Activated CD4-positive, alpha-beta T cell treated with anti-CD3 and anti-CD28 coated beads for 36 hours (primary cell): ENCODE measurements at places on chromosomes 3 and 15. TPM values are rescaled to one million over a fixed set of nuclear protein-coding genes. Genes with fewer than 3 reads are reported as not detected.

GRCh38 chr3:157300094-157300493 is 136.6 kb upstream of the PTX3 start:
- H3K4me1 ChIP-seq, result no peaks in the 10 kb centered on the region
- no peaks in the 10 kb centered on the region for H3K36me3 ChIP-seq
- H3K27ac ChIP-seq, result no peak overlapping the region
- DNase-seq, result no peak
- no peak overlapping the region for H3K4me3 ChIP-seq

DNA sequence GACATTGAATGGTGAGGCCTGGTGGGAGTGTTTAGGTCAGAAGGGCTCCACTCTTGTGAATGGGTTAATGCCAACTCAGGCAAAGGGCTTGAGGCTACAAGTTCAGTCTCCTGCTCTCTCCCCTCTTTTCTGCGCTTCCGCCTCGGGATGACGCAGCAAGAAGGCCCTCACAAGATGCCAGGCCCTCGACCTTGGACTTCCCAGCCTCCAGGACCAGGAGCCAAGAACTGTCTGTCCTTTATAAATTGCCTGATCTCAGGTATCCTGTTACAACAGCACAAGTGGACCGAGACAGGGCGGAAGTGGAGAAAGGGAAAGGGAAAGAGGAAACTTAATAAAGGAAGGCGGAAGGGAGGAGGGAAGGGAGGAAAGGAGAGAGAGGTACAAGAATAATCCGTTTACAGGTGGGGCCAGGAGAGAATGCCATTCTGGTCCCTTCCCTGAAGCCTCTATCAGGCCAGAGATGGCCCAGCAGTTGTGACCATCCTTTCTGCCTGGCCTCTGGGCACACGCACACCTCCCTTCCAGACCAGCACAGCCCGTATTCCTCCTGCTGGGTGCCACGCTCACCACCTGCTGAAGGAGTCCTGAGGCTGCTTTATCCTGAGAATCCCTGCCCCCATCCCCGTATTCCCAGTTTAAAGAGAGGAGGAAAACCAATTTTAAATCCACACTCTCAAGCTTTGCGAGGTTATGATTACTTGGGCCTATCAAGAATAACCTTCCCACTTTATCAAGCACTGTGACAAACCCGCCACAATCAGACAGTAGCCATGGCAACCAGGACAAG is 64.2 kb downstream of the OXNAD1 start:
- no peak for DNase-seq
- no peak overlapping the region for H3K27ac ChIP-seq
- no peaks in the 10 kb centered on the region for H3K27me3 ChIP-seq

GRCh38 chr3:130310109-130310508 is 35.4 kb upstream of the COL6A5 start:
- H3K27me3 ChIP-seq, result peaks cover 41% of the 10 kb centered on the region
- H3K27ac ChIP-seq, result no peak overlapping the region
- no peak overlapping the region for H3K4me3 ChIP-seq
- no peak for DNase-seq
- H3K4me1 ChIP-seq, result no peaks in the 10 kb centered on the region
- H3K36me3 ChIP-seq, result no peaks in the 10 kb centered on the region

- no peak overlapping the region for H3K4me3 ChIP-seq
- DNase-seq, result no peak
- peaks cover 2% of the 10 kb centered on the region for H3K27me3 ChIP-seq
- no peaks in the 10 kb centered on the region for H3K36me3 ChIP-seq
- no peaks in the 10 kb centered on the region for H3K4me1 ChIP-seq
Observed at GRCh38 chr3:153885359-153885758, 235.8 kb upstream of the ARHGEF26 start.

DNA sequence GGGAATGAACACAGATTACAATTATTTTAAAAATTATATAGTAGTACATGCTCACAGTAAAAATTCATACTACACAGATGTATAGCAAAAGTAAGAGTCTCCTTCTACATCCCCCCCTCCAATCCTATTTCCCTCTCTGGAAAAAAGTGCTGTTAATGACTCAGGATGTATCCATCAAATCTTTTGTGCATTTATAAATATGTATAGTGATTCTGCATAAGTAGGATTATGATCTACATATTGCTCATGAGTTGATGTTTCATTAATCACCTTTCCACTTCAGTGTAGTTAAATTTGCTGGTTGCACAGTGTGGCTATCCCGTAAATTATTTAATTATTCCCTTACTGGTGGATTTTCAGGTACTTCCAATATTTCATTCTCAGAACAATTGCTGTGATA is 25.3 kb downstream of the ARL14 start:
- H3K27me3 ChIP-seq, result peaks cover 22% of the 10 kb centered on the region
- no peak overlapping the region for H3K27ac ChIP-seq
- no peak for DNase-seq
- H3K36me3 ChIP-seq, result no peaks in the 10 kb centered on the region
- H3K4me3 ChIP-seq, result no peak overlapping the region
- H3K4me1 ChIP-seq, result peaks cover 3% of the 10 kb centered on the region

GRCh38 chr3:57855281-57855680 is 99.2 kb downstream of the SLMAP start:
- no peak overlapping the region for H3K4me3 ChIP-seq
- H3K27me3 ChIP-seq, result no peaks in the 10 kb centered on the region
- H3K27ac ChIP-seq, result no peak overlapping the region
- no peak for DNase-seq
- no peaks in the 10 kb centered on the region for H3K4me1 ChIP-seq

GRCh38 chr3:19711160-19711782 is 222.7 kb downstream of the EFHB start:
- H3K27me3 ChIP-seq, result peaks cover 2% of the 10 kb centered on the region
- H3K27ac ChIP-seq, result no peak overlapping the region
- H3K4me3 ChIP-seq, result no peak overlapping the region
- no peaks in the 10 kb centered on the region for H3K36me3 ChIP-seq
- DNase-seq, result no peak

DNA sequence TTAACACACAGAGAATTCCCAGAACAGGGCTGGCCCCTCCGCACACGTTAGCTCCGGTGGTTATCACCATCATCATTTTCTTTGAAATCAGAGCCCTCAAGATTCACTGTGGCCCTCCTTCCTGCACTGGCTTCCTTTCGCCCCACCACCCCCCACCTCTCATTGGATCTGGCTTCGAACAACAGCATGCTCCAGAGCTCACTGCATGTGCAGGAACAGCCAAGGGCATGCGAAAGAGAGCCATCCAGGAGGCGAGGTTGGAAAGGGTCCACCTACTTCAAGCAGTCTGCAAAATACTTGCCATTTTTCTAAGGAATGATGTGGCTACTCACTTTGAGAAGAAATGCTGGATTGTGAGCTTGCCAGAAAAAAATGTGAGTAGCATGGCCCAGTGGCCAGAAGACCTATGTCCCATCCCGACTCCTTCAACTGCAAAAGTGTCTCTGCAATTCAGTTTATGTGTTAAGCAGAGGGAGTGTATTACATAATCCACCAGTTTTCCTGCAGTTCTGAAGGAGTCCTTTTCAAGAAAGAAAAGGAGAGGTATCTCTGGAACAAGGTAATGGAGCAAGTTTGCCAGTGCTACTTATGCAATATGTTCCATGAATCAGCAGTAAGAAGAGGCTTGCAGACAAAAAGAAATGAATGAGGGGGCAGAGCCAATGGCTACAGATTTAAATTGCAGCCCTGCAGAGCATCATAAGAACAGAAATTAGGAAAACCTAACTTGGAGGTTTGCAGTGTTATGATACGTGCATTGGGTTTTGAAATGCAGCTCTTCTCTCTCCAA is 92.8 kb downstream of the OCA2 start:
- H3K36me3 ChIP-seq, result no peaks in the 10 kb centered on the region
- H3K27ac ChIP-seq, result no peak overlapping the region
- no peak for DNase-seq
- no peaks in the 10 kb centered on the region for H3K4me1 ChIP-seq

- H3K4me1 ChIP-seq, result peaks cover 17% of the 10 kb centered on the region
- H3K27me3 ChIP-seq, result no peaks in the 10 kb centered on the region
- no peak for DNase-seq
- H3K27ac ChIP-seq, result no peak overlapping the region
Observed at GRCh38 chr15:55658886-55659285, 70.7 kb upstream of the PYGO1 start.

GRCh38 chr15:83816124-83816883 is 162.4 kb downstream of the ADAMTSL3 start:
- no peaks in the 10 kb centered on the region for H3K4me1 ChIP-seq
- H3K4me3 ChIP-seq, result no peak overlapping the region
- H3K27me3 ChIP-seq, result peaks cover 3% of the 10 kb centered on the region
- H3K27ac ChIP-seq, result no peak overlapping the region

- H3K27ac ChIP-seq, result no peak overlapping the region
- no peaks in the 10 kb centered on the region for H3K36me3 ChIP-seq
- H3K4me1 ChIP-seq, result no peaks in the 10 kb centered on the region
- no peaks in the 10 kb centered on the region for H3K27me3 ChIP-seq
Observed at GRCh38 chr15:35427091-35427490, 118.9 kb downstream of the DPH6 start.

- H3K27ac ChIP-seq, result no peak overlapping the region
- no peak overlapping the region for H3K4me3 ChIP-seq
- H3K36me3 ChIP-seq, result no peaks in the 10 kb centered on the region
- H3K27me3 ChIP-seq, result peaks cover 8% of the 10 kb centered on the region
- no peaks in the 10 kb centered on the region for H3K4me1 ChIP-seq
Observed at GRCh38 chr3:186133980-186134379, 25.1 kb upstream of the ETV5 start.

GRCh38 chr3:71565976-71566375 is 17.6 kb downstream of the FOXP1 start:
- H3K4me1 ChIP-seq, result peaks cover 4% of the 10 kb centered on the region
- no peak for DNase-seq
- H3K27ac ChIP-seq, result no peak overlapping the region
- H3K36me3 ChIP-seq, result peaks cover 23% of the 10 kb centered on the region
- H3K27me3 ChIP-seq, result no peaks in the 10 kb centered on the region

- no peak overlapping the region for H3K4me3 ChIP-seq
- no peak overlapping the region for H3K27ac ChIP-seq
- no peak for DNase-seq
- peaks cover 20% of the 10 kb centered on the region for H3K4me1 ChIP-seq
- no peaks in the 10 kb centered on the region for H3K36me3 ChIP-seq
- peaks cover 59% of the 10 kb centered on the region for H3K27me3 ChIP-seq
Observed at GRCh38 chr3:192915304-192915703, 2.4 kb downstream of the MB21D2 start.

DNA sequence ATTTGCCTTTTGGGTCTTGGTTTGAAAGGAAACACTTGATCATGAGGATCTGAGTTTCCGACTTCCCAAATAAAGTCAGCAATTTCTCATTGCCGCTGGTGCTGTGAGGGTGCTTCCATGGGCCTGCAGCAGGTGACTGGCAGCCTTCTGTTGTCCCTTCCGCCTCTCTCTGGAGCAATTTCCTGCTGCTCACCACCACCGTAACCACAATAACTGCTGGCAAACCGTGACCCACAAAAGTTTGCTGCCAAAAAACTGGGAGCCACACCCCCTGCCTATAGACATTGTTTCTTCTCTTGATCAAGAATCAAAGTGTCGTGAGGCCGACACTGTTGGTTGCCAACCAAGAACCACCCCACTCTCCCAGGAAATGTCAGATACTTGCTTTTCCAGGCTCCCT is 164.0 kb downstream of the NR2F2 start:
- no peak for DNase-seq
- peaks cover 3% of the 10 kb centered on the region for H3K27me3 ChIP-seq
- H3K36me3 ChIP-seq, result no peaks in the 10 kb centered on the region
- no peak overlapping the region for H3K27ac ChIP-seq

DNA sequence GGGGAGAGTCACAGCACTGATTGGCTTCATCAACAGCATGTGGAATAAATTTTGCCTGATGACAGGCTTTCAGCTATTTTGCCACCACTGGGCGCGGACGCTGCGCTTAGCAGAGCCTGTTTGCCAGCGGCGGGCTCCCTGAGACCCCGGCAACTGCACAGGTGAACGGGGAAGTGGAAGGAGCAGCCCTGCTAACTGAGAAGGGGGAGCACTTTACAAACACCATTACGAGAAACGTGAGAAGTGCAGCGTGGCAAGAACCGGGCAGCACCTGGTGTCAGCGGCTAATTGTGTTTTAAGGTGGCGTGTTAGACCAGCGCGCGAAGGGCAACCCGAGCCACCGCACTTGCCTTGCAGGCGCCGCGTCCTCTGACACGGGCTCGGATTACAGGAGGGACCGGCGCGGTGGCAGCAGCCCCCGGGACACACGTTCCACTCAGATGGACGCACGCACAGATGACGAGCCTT is 307.8 kb upstream of the ARRDC4 start:
- DNase-seq, result no peak
- no peak overlapping the region for H3K27ac ChIP-seq
- H3K4me3 ChIP-seq, result no peak overlapping the region
- H3K27me3 ChIP-seq, result peaks cover 12% of the 10 kb centered on the region

The GABRB3 gene
- total RNA-seq, result not detected

The ZCWPW2 gene
- total RNA-seq, result 0.39 TPM

The CCDC71 gene
- total RNA-seq, result 22.2 TPM

The SLC24A5 gene
- total RNA-seq, result not detected

The TMEM207 gene
- not detected for total RNA-seq

The KNG1 gene
- total RNA-seq, result not detected

The PTH1R gene
- total RNA-seq, result not detected
